ENCODE measurements at places on chromosomes 11 and 22. TPM values are rescaled to one million over a fixed set of nuclear protein-coding genes. Genes with fewer than 3 reads are reported as not detected.

DNA sequence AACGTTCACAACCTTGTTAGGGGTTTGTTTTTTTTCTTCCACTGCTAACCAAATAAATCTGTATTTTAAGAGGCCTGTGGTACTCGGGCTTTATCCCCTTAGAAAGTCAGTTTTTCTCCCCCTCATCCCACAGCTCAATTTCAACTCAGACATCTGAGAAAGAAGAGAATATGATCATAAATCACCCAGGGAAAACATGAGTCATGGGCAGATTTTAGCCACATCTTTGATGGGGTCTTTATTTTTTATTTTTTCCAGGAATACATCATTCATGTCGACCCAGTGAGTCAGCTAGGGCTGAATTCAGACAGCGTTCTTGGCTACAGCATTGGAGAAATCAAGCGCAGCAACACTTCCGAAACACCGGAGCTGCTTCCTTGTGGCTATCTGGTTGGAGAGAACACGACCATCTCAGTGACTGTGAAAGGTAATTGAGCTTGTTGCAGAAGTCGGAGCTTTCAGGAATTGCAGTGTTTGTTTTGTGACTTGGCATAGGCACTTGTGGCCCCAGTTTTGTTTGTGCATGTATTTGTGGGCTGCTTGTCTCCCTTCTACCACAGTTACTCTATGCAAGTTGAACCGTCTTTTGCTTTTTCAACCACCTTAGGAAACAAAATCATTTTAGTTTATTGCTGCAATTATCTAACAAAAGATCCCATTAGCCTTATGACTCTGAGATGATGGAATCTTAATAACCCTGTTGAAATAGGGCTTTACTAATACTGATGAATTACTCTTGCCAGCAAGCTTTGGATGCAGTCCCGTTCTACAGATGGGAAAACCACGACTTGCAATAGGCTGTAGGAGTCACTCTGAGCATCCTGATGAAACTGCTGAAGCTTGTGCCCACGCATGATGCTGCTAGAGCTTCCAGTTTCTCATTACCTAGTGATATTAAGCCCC is 62.7 kb downstream of the DBX1 start:
- no peak for DNase-seq

GRCh38 chr22:44928711-44929358 is 81.0 kb downstream of the PHF21B start:
- no peak for DNase-seq

MN1 gene
- 0.32 TPM for total RNA-seq

DNA sequence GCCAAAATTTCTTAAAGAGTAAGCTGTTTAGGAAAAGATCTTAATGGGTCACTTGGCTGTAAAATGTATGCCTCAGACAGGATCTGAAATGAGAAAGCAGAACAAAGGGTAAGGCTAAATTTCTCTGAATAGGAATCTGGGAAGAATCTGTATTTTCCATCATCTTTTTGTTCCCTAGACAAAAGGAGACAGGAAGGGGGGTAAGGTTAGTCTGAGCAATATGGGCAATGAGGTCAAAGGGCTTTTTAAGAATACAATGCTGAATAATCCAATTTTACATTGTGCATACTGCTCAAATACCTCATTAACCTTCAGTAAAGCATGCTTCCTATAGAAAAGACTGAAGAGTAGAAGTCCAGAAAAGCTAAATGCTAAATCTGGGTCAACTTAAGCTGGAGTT is 34.6 kb downstream of the CLDN25 start:
- no peak for DNase-seq

DNA sequence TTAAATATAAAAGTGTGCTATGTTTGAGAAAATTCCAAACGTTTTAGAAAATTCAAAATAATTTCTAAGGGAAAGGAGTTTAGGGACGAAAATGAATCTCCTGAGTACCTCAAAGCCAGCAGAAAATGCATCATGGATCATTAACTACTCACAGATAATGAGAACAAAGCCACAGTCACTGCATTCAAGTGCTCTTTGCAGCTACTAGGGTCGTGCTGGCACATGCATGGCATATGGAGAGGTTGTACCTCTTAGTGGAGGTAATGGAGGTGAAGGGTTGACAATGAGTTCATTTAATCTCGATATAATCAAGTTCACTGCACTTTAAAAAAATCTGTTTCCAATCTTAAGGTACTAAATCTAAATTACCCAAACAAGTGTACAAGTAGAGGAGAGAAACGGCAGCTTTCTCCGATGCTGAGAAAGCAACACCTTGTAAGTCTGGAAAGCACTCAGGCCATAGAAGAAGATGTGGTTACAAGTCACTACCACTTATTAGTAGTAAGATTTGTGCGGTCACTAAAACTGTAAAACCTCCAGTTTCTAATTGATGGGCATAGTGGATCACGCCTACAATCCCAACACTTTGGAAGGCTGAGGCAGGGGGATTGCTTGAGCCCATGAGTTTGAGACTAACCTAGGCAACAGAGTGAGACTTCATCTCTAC is 261.1 kb upstream of the ANO3 start:
- no peak for DNase-seq

DNA sequence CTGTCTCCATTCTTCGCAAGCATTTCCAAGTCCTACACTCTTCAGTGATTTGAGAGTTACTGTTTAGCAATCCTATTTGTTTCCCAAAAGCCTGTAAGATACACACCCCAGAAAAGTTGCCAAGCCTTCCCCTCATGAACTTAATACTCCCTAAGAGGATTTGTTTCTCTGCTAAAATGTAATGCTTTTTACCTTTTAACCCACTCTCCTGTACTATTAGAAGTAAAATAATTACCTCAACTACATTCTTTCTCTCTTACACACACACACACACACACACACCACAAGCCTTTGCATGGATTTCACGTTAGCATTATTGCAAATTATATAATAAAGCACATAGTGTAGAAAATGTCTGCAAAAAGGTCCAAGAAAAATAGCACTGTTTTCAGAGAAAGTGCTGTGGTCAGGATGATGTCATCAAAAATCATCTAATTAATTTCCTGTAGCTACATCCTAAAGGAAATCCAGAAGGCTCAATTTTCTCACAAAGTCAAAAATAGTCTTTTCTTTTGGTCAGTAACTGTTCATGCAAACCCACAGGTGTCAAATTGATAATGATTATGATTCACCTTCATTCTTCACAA is 364.1 kb upstream of the PITPNB start:
- DNase-seq, result no peak

DNA sequence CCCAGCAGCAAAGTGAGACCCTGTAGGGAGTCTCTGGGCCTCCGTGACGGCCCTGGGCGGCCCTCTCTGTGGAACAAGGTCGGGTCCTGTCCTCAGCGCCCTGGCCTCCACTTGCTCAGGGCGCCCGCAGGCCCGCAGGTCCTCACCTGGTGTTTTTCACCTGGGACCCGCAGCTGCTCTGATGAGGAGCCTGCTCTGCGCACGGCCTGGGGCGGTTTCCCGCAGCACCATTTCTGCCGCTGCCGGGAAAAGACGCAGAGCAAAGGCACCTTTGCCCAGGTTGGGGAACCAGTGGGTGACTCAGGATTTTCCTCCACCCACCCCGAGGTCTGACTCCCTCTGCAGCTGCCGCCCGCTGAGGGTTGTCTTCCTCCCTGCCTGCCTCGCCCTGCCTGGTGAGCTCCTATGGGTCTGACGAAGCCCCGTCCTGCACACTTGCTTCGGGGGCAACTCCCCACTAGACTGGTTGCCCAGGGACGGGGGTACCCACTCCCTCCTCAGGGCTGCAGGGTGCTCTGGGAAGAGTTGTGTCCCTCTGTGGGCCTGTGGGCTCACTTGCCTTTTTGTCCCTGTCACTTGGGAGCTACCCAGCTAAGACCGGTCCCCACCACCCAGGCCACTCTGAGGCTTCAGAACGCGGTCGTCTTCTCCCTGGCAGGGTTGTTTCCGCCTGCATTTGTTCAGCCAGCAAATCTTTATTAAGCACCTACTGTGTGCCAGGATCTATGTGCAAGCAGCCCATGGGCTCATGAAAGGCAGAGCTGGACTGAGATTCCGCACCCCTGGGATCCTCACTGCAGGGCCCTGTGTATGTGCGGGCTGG is 89.5 kb downstream of the KCNQ1 start:
- peak; percentile 35 for DNase-seq

GRCh38 chr11:46363455-46364005 is 16.3 kb downstream of the DGKZ start:
- no peak for DNase-seq

MAP6 gene
- 22.8 TPM for total RNA-seq

- DNase-seq, result no peak
Measured at GRCh38 chr11:11420899-11421285, 67.8 kb upstream of the CSNK2A3 start.

GRCh38 chr11:115745066-115745465 is 240.9 kb upstream of the CADM1 start:
- no peak for DNase-seq

FGF3 gene
- not detected for total RNA-seq

DNA sequence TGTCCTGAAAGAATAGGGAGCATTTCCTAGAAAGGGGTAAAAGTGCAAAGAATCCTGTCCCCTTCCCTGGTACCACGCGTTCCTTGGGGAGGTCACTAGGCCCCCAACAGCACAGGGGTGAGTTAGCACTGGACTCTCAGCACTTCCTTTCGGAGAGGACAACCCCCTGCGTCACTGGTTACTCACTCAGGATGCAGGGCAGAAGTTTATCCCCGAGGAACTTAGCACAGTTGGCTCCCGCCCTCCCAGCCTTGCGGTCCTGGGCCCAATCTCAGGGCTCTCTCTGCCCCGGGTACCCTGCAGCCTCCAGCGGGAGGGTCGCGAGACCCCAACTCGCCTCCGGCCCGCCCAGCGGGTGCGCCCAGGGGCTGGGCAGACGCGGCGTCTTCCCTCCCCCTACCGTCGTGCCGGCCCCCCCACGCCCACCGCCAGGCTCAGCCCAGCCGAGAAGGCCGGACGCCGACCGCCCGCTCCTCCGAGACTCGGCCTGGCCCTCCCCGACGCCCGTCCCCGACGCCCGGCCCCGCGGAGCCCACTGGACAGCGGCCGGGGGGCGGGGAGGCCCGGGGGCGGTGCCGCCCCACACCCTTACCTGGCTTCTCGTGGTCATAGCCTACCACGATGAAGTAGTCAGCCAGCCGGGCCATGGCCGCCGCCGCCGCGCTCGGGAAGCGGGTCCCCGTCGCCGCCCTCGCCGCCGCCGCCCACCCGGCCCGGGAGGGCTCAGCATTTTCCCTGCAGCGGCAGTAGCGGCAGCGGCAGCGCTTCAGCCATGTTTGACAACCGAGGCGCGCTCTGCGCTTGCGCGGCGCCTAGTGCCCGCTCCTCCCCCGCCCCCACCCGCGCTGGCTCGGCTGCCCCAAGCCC is at the start of gene SBF2:
SBF2 (minus strand) TSS at position 797 of the 867 bp plus-strand sequence; CDS start at position 647, 150 bp downstream.
- DNase-seq, result peak; percentile 87

- peak; percentile 39 for DNase-seq
Measured at GRCh38 chr11:122732342-122733315, 77.1 kb downstream of the UBASH3B start.

L3MBTL2 gene
- total RNA-seq, result 24.3 TPM

GRCh38 chr11:130301002-130301401 is 13.7 kb downstream of the ZBTB44 start:
- no peak for DNase-seq

TNKS1BP1 gene
- 120 TPM for total RNA-seq

APOL5 gene
- total RNA-seq, result not detected

SDHAF2 gene
- 49.2 TPM for total RNA-seq

Data from Caco-2 (cell line).